ENCODE measurements at places on chromosomes 7 and 10. TPM values are rescaled to one million over a fixed set of nuclear protein-coding genes. Genes with fewer than 3 reads are reported as not detected.

GRCh38 chr10:18010050-18010449 is 58.3 kb downstream of the SLC39A12 start:
- DNase-seq = no peak

GRCh38 chr10:5442065-5442989 is 30.0 kb downstream of the NET1 start:
- DNase-seq = peak; percentile 16

DNA sequence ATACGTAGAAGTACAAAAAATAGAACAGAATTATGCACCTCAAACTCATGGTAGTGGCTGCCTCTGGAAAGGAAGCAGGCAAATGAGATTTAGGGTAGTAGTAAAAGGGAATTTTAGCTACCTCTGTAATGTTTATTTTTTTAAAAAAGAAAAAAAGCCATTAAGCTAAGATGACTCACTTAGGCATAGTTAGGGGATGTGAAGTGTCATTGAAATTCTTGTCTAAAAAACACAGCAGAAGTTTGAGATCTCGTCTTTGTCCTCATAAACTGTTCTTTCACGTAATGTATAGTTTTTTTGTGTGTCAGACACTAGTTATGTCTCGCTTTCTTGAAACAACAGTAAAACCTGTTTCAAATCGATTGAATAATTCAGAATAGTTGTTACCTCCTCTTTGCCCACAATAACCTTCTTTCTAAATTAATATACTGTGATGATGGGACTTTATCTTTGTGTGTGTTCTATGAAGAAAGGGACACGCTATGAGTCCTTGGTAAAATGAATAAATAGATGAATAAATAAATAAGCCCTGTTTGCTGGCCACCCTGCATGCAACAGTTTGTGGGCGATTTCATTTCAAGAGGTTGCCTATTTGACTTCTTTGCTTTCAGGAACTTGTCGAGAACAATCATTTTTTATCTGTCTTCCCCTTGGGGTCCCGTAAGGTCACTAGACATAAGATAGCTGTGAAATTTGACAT is 14.5 kb upstream of the FBXW4 start:
- DNase-seq = no peak

The DNA2 gene
- 33.4 TPM for total RNA-seq

DNA sequence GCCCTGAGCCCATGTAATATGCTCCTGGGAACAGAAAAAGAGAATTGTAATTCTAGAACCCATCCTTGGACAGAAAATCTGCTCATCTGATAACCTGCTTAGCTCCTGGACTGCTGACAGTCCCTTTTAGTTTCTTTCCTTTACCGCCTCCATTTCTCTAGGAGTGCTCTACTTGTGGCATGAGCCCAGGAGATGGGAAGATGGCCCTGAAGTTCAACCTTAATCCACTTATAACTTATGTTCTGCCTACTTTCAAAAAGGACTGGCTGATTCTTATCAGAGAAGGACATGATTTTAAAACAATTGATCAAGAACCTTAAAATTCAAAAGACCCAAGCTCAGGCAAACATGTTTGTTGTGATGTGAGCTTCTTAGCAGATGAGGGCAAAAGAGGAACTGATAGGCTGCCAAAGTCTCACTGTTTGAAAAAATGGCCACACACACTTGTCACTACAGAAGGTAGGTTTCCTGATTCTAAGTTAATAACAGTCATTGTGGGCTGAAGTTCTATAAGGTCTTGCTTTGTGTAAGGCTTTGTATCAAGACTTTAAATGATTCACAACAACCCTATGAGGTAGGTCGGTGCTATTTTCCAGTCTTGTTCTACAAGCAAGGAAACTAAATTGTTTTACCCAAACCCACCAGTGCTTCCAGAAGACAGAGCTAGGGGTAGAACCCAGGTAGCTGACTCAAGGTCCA is 94.3 kb upstream of the AFAP1L2 start:
- DNase-seq = no peak

- DNase-seq = no peak
Observed at GRCh38 chr10:43390759-43391158, 18.2 kb downstream of the HNRNPF start.

The PALD1 gene
- total RNA-seq = 1.1 TPM

- no peak for DNase-seq
Observed at GRCh38 chr7:32515890-32516550, 20.7 kb downstream of the AVL9 start.

GRCh38 chr7:47982610-47983009 is 3.2 kb upstream of the HUS1 start:
- no peak for DNase-seq

- no peak for DNase-seq
Observed at GRCh38 chr7:12030116-12030515, 181.0 kb upstream of the TMEM106B start.

The C7orf33 gene
- total RNA-seq = not detected

DNA sequence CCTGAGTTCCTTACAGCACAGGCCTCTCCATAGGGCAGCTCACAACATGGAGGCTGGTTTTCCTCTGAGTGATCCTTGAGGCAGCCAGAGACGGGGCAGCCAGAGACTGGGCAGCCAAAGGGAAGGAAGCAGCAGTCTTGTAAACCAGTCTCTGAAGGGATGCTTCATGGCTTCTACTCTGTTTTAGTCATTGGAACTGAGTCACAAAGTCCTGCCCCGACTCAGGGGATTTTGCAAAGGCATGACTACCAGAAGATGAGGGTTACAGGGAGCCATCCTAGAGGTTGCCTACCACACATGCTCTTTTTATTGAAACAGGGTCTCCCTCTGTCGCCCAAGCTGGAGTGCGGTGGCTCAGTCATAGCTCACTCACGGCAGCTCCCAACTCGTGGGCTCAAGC is 44.4 kb upstream of the COMMD3 start:
- peak; percentile 34 for DNase-seq

GRCh38 chr7:67825356-67825755 is 828.7 kb downstream of the TYW1 start:
- DNase-seq = no peak

DNA sequence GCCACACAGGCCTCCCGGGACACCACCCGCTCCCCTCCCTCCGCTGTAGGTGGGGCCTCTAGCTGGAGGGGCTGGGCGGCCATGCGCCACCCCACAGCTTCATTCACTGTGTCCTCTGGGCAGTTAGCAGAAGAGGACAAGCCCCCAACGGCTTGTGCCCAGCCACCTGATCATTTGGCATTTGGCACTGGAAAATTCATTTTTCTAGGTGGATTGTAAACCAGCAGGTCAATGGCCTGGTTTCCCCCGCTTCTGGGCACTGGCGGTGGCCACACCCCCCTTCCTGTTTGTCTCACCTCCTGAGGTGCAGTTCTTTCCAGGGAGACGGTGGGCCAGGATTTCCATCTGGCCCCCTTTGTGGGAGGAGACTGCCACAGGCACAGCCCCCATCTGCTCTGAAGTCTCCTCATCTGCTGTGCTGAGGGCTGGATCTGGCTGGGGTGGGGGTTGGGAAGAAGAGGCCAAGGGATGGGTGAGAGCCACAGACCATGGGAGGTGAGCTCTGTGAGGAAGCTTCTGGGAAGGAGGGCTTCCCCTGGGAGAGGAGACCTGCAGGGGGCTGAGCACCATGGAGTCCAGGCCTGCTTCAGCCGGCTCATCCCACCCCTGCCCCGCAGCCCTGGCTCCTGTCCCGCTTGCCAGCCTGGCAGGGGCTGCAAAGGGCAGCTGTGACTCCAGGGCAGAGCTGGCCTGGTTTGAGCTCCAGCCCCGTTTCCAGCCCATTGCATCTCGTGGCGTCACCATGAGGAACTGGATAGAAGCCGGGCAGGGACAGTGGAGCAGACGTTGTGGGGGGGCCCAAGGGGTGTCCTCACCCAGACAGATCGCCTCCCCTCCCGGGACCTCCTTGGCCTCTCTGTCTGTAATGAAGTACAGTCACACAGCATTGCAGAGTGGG is 40.1 kb upstream of the SLC29A3 start:
- DNase-seq = no peak

GRCh38 chr10:43897765-43898419 is 249.2 kb upstream of the ZNF32 start:
- no peak for DNase-seq

The SPDYE3 gene
- total RNA-seq = not detected

DNA sequence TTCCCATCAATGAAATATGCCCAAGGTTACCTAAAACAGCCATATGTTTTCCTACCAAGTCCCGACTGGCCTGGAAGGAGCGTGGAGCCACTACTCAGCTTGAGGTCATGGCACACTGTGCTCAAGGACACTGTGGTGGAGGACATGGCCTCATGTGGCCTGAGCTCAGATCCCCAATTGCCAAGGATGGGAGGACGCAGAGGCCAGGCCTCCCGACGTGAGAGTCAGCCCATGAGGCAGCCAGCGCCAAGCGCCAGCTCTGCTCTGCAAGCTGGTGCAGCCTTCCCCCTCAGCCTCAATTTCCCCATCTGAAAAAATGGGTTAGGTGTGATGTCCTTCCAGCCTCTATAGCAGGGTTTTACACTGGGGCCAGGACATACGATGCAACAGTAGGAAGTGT is 302.6 kb downstream of the CALN1 start:
- DNase-seq = no peak

DNA sequence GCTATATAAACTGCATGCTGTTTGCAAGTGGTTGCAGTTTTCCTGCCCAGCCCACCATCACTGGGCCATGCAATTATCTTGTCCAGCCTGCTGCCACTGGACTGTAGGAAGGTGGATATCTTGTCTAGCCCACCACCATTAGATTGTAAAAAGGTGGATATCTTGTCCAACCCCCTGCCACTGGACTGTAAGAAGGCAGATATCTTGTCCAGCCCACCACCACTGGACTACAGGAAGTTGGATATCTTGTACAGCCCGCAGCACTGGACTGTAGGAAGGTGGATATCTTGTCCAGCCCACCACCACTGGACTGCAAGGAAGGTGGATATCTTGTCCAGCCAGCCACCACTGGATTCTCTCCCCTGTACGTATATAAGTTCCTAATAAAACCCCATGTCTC is 69.8 kb downstream of the SKAP2 start:
- no peak for DNase-seq

DNA sequence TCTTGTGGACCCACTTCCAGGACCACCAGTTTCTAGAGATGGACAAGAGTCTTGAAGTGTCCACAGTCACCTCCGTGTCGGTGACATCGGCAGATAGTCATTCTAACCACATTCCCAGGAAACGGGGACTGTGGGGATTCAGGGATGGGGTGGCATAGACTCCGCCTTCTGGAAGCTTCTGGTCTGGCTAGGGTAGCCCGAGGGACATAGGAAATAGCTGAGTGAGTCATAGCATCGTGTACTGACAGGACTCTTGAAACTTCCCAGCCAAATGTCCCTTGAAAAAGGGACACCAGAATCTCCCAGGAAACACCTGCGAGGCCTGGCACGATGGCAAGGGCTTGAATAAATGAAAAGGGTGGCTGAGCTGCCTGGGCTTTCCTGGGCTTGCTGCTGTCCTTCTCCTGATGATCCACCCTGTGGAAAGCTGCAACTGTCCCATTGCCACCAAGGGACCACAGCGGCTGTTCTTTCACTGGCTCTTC is 84.1 kb upstream of the LRRC4 start:
- DNase-seq = no peak

The OPN1SW gene
- not detected for total RNA-seq

Data from activated T-cell treated with anti-CD3 and anti-CD28 coated beads, Interleukin-2, amount 50 U/mL, for 72 hours (primary cell).